Left lung (tissue), 14 donors: ENCODE measurements at places on chromosomes 2 and 18. TPM values are rescaled to one million over a fixed set of nuclear protein-coding genes. Genes with fewer than 3 reads are reported as not detected.
A peak's percentile ranks its signal among the peaks of the same experiment; 100 is the strongest.

DNA sequence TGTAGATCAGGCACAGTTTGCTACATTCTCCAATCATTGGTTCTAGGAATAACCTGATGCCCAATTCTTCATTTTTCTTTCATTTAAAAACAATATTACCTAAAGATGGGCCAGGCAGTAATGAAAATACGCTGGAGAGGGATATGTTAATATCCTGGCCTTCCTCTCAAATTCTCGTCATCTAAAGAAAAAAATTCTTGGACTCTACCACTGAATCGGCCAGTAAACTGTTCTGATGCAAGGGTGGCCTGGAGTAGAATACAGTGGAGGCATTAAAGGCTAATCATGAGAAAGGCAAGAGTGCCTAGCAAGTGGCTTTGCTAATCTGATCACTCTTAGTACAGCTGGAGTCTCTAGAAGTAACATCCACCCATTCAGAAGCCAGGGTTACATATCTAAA is 157.7 kb downstream of the ANTXR1 start:
- no peak for DNase-seq

- no peak for DNase-seq
Measured at GRCh38 chr2:230678451-230678850, 34.2 kb upstream of the CAB39 start.

GRCh38 chr18:70368903-70369302 is 80.1 kb downstream of the SOCS6 start:
- DNase-seq: no peak

DNA sequence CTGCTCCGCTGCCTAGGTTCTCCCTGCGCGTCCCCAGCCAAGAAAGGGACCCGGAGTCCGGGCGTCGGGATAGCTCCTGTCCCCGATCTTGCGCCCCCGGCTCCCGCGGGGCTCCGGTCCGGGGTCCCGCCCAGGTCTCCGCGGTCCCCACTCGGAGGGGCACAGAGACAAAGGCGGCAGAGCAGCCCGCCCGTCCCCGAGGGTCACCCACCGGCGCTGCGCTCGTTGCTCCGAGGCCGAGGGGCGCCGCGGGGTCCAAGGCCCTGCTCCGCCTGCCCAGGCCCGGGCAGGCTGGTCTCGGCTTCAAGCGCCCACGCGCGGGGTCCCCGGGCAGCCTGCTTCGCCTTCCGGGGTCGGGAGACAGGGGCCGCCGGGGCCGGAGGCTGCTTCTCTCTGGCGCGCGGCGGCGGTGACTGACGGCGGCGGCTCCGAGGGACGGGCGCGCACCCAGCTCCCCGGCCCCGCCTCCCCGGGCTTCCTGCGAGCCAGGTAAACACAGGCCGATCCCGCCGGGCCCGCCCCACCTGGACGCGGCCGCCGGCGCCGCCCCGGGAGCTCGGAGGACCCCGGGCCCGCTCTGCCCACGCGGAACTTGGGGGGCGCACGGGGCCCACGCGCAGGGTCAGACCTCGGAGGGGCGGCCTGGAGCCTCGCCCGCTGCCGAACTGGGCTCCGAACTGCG is at the start of gene MBP:
MBP (minus strand) TSS at position 415 of the 682 bp plus-strand sequence. CDS start 27,522 bp downstream, outside the sequence.
- peak; percentile 84 for DNase-seq

DNA sequence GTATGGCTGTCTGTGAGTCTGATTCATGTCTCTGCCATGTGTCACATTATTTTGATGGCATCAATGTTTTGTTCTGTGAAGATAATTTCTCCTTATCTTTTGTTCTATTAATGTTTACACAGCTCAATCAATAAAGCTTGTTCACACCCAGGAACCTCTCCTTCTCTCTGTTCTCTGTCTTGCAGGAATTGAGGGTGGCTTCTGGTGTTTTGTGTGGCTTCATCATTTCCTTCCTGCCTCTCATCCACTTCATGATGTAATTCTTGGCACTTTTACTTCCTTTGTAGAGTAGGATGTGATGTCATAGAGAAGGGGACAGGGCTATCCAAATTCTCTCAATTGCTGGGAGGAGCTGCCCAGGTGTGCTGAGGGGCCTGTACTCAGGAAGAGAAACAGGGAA is 27.2 kb downstream of the ASXL3 start:
- DNase-seq: no peak

- DNase-seq: no peak
Measured at GRCh38 chr2:231139796-231140195, 15.0 kb upstream of the HTR2B start.

GRCh38 chr2:237652181-237652580 is 24.8 kb downstream of the LRRFIP1 start:
- DNase-seq: no peak

GRCh38 chr2:96144481-96145035 is 682 bp downstream of the DUSP2 start:
- no peak for DNase-seq

The ERBB4 gene
- 1.5 TPM for polyA plus RNA-seq
